ENCODE measurements at places on chromosomes 1 and 21.

DNA sequence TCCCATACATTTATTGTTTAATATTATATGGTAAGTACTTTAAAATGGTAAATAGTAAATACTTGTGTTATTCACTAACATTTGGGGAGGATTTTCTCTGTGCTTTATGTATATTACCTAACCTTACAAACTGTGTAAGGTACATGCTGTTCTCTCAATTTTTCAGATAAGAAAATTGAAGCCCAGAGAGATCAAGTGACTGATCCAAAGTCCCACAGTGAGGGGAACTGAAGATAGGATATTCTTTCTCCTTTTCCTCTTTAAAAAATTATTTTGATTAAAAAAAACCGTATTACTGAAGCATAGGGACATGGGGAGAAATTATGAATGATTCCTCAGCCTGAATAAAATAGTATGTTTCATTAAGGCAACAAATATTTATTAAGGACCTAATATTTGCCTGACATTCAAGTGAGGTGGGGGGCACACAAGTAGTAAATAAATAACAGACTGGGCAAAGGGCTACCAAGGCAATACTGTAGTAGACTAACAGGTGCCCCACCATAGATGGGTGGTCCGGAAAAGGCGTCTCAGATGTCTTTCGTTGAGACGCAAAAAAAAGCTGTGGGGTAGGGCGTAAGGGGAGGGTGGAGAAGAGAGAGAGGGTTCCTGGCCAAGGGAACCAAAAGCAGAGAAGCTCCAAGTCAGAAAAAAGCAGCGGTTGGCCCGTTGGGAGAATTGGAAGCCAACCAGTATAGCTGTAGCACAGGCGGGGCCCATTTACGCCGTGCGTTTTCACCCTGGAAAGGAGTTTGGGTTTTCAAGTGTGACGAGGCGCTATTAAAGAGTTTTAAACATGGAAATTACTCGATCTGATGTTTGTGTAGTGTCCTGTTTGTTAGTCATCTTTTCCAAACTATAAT lies 944 bp upstream of the AGO3 start:
- DNase-seq, result peak; percentile 74

- DNase-seq, result no peak
These were observed 77.6 kb upstream of the SAMD13 start for GRCh38 chr1:84223751-84224432.

DNA sequence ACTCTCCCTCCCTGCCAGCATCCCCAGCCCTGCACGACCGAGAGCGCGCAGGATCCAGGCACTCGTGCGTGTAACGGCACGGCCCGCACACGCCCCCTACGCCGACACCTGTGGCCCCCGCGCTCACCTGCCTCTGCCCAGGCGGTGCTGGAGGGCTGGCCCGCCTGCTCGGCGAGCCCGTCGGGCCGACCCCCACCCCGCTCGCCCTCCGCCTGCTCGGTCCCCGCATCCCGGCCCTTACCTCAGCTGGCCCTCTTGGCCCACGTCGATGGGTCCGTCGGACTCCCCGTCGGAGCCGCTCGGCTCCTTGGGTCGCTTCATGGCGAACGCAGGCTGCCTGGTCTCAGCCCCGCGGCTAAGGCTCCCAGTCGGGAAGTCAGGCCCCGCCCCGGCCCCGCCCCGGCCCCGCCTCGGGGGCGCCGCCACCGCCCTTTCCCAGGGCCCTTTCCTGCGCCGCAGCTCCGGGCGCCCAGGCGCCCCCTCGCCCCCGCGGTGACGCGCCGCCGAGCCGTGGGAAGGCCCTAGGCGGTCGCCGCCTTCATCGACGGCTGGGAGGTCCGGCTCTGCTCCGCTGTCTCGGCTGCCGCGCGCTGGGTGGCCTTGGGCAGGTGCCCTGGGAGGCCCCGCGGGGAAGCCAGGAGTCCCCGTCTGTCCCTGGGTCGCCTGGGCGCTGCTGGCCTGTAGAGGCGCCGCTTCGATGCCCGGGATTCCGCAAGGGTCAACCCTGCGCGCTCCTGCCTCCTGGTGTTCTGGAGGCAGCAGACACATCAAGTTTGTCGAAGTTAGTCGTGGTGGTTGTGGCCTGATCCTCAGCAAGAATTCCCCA lies at the start of gene HEYL:
HEYL (minus strand) TSS at position 339 of the 826 bp plus-strand sequence; CDS start at position 321, 18 bp downstream.
- DNase-seq, result peak; percentile 89

DNA sequence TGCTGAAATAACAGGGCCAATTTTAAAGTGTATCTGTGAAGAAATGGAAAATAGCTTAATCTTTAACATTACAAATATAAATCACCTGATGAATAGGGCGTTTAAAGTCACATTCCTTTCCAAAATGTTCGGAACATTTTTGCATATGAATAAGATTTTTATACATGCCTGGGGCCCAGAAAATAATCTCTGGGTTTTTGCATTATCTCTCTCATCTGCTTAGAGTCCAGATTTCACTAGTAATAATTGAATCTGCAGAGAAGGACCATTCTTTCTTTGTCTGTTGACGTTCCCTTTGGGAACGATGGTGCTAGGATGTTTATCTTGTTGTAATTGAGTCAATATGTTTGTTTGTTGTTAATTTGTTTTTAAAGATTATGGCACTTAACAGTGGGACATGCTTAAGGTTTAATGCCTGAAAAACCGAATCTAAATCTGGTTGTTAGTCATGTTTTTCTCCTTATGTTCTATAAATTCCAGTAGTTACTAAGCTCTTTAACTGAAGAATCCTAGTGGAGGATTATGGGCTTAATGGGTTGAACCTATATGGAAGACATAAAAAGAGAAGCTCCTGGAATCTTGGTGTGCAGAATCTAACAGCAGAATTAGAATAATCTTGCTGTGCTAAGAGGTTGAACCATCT lies 140.6 kb downstream of the VPS13D start:
- peak; percentile 82 for DNase-seq

DNA sequence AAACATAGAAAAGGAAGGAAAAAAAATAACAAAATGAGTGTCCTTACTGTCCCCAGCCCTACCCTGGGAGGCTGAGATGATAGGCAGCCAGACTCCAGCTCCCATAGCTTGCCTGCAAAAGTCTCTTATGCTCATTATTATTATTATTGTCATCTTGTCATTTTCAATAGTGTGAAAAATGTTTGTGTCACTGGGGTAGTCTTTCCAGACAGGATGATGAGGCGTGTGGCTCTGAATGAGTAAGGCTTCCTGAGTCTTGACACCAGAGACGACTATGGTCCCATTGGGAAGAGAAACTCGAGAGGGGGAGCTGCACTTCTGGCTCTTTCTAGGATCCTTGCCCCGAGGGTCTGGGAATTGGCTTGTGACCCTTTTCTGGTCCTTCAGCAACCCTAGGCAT lies 1.1 kb upstream of the CYB561D1 start:
- DNase-seq, result no peak

GRCh38 chr1:151458802-151459330 lies 428 bp downstream of the POGZ start:
- peak; percentile 88 for DNase-seq

DNA sequence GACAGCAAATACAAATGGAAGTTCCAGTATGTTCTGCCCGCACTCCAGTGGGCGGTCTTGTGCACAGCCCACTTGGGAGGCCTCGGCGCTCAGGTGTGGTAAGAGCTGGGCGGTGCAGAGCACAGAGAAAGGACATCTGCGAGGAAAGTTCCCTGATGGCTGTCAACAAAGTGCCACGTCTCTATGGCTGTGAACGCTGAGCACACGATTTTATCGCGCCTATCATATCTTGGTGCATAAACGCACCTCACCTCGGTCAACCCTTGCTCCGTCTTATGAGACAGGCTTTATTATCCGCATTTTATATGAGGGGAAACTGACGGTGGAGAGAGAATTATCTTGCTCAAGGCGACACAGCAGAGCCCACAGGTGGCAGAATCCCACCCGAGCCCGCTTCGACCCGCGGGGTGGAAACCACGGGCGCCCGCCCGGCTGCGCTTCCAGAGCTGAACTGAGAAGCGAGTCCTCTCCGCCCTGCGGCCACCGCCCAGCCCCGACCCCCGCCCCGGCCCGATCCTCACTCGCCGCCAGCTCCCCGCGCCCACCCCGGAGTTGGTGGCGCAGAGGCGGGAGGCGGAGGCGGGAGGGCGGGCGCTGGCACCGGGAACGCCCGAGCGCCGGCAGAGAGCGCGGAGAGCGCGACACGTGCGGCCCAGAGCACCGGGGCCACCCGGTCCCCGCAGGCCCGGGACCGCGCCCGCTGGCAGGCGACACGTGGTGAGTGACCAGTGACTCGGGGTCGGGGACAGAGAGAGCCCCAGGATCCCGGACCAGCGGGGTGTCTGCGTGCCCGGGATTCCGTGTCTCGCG lies at the start of gene IL12RB2:
IL12RB2 (plus strand) TSS at position 623 of the 810 bp plus-strand sequence. CDS start 12,496 bp downstream, outside the sequence.
- peak; percentile 45 for DNase-seq

- DNase-seq, result no peak
These were observed 88.6 kb upstream of the SLC35F3 start for GRCh38 chr1:233815865-233816264.

- DNase-seq, result no peak
These were observed 1.5 kb downstream of the QSOX1 start for GRCh38 chr1:180156201-180156600.

DNA sequence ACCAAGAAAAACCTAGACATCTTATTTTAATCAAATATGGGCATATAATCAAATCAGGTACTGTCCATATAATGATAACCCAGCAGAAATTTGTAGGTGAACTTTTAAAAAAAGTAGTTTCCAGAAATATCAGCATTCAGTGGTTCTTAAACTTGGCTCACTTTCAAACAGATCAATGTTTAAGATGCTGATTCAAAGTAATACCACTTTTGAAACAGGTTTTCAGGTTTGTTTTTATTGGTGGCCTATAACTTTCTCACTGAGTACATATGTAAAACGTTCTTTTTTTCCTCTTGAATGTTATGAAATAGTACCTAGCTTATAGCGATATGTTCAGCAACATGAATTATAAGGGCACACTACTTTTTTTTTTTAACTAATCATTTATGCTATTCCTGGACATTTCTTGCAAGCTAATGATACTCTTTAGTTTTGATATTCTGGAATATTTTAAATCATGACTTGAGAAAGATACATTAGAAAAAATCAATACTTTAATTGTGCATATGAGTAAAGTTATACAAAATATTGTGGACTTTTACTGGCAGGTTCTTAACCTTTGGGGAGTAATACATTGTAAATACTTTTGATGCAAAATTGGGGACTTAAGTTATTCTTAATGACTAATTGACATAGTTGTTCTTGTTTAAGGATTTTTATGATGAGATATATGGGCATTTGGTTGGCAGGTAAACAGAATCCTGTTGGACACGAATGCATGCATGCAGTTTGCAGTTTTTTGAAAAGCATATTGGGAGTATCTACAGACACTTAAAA lies 3.0 kb downstream of the NFIA start:
- DNase-seq, result no peak

GRCh38 chr1:23936481-23937176 lies 23.0 kb upstream of the PNRC2 start:
- peak; percentile 37 for DNase-seq

- peak; percentile 87 for DNase-seq
These were observed 109.8 kb downstream of the PATJ start for GRCh38 chr1:61851849-61852669.

DNA sequence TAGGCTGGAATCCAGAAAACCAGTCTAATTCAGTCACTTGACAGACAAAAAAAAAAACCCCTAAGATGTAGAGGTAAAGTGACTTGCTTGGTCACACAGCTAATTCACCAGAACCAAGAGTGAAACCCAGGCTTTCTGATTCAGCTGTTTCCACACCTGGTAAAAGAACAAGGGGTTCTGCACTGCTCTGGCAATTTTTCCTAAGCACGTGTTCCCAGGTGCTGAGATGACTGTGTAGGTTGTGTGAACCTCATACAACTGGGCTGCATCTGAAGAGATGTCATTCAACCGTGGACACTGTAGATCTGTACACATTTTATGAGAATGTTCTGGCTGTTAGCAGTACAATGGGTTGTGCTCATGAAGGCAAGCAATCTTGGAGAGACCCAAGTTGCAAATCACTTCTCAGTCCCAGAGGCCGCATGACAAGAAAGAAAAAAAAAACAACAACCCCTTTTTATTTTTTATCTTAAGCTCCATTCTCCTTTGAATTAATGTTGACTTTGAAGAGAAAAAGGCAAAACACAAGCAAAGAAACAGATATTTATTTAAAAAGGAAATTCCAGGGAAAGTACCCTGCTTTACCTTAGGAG lies 95.4 kb downstream of the INTS7 start:
- no peak for DNase-seq

All from NCI-H82 (cell line).